T-helper 1 cell (primary cell): ENCODE measurements at places on chromosomes 2 and 18.

DNA sequence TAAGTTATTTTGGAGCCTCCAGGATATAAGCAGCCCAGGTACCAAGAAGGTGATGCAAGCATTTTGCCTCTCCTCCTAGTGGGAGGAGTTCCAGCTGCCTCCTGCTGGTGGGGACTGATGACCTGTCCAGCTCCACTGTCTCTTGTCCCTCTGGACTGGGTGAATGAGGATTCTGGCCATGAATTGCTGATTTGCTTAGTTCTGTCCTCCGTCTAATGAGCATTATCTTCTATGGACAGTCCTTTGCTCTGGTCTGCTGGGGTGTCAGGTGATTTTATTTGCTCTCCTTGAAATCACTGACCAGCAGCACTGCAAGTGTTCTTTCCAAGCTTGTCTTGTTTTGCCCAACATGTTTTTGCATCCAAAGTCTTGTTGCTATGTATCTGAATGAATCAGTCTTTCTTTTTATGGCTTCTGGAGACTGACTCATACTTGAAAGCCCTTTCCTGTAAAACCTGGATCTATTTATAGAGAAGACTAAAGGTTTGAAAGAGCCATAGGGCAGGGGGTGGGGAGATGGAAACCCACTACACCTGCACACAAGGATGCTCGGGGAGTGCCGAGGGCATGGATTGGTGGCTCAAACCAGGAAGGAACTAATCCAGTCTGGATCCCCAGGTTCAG is 40.5 kb upstream of the EFHD1 start:
- peak; percentile 12 for DNase-seq

GRCh38 chr18:21739604-21740537 is 721 bp upstream of the MIB1 start:
- DNase-seq: no peak

GRCh38 chr2:239463541-239464165 is 62.8 kb upstream of the HDAC4 start:
- no peak for DNase-seq

GRCh38 chr18:77071711-77072292 is 60.8 kb downstream of the MBP start:
- no peak for DNase-seq

- DNase-seq: no peak
Measured at GRCh38 chr2:197277794-197278193, 32.8 kb downstream of the ANKRD44 start.
